ENCODE measurements at places on chromosomes 16 and 17.

DNA sequence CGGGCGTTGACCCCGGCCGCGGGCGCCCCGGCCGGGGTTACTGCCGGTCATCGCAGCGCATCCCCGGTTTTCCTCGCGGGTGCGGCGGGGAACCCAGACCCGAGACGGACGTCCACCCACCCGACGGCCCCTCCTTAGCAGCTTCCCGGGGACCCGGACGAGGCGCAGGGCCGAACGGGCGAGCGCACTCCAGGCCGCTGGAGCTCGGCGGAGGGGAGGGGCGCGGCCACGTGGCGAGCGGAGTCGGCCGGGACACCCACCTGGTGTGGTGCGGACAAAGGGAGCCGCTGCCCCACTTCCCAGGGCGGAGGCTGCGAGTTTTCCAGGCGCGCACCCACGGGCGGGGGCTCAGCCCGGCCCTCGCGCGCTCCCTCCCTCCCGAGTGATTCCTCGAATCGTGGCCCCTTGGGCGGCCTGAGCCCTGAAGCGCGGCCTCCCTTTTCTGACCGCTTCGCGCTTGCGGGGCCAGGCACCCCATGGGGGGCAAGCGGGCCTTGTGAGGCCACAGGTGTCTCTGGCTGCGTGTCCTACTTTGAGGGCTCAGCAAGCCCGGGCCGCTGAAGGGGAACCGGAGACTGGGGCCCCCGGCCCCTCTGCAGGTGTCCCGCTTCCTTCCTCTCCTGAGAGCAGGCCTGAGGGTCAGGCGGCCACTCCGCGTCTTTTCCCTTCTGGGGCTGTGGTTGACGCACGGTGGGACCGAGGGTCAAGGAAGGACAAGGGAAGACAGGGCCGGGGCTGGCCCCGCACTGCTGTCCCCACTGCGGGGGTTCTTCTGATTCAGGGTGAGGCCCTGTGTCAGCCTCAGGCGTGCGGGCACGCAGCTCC is 1.1 kb upstream of the FASN start:
- DNase-seq = peak; percentile 1

- DNase-seq = peak; percentile 1
These were observed 23.0 kb downstream of the IL21R start for GRCh38 chr16:27424772-27425498.

DNA sequence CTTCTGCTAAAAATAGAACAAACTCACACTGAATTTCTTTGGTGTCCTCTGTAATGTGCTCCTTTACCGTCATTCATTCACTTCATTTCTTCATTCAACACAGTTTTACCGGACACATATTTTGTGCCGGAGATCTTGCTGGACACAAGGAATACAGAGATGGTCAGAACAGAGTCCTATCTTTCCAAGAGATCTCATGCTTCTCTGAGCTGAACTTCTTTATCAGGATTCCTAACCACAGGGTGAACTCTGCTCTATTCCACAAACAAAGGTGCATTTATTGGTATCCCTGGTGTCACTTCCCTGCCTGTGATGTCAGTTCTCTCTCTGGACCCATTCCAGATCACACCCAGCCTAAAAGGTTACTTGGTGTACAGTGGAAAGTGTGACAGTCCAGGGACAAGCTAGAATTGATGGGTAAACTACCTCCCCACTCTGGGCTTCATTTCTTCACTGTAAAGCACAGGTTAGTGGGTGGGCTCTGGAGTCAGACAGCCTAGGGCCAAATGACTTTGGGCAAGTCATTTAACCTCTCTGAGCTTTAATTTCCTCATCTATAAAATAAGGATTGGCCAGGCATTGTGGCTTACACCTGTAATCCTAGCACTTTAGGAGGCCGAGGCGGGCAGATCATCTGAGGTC is 4.2 kb downstream of the IFI35 start:
- no peak for DNase-seq

GRCh38 chr16:49969091-49970030 is 55.7 kb upstream of the CNEP1R1 start:
- no peak for DNase-seq

GRCh38 chr17:68981288-68981687 is 26.1 kb upstream of the ABCA8 start:
- DNase-seq = no peak

GRCh38 chr17:39634384-39634871 is 2.5 kb upstream of the STARD3 start:
- DNase-seq = no peak

- DNase-seq = no peak
These were observed 38.0 kb upstream of the NOL11 start for GRCh38 chr17:67679721-67680120.

DNA sequence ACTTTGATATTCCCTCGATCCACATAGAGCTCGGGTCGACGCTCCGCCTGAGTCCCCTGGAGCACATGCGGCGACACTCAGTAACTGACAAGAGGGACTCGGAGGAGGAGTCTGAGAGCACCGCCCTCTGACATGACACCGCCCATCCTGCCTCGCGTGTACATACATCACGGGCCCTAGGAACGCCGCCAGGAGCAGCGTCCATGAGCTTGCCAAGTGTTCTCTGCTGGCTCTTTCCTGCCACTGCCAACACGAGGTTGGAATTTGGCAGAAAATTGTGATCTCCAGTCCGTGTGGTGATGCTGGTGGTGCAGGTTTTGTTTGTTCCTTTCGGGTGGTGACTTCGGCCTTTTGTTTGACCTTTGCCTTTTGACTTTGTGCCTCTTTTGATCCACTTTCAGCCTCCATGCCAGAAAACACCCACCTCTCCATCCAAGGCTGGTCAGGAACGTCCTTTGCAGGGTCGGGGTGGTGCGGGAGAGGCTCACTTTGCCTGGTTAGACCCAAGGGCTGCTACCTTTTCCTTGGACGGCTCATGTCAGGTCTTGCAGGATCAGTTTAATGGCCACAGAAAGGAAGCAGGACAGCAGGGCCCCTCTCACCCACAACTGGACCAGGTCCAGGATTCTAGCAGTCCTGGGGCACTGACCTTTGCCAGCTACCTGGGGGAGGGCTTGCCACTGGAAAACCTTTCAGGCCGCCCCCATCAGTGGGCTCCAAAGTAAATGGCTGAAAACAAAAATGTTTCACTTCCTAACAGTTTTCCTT is 27.6 kb downstream of the ELAC2 start:
- DNase-seq = no peak

- no peak for DNase-seq
These were observed 712.8 kb downstream of the CDH8 start for GRCh38 chr16:61323456-61323855.

- no peak for DNase-seq
These were observed 5.9 kb downstream of the ANKFN1 start for GRCh38 chr17:56158915-56159825.

GRCh38 chr17:61466246-61466645 is 14.0 kb downstream of the TBX4 start:
- DNase-seq = no peak

DNA sequence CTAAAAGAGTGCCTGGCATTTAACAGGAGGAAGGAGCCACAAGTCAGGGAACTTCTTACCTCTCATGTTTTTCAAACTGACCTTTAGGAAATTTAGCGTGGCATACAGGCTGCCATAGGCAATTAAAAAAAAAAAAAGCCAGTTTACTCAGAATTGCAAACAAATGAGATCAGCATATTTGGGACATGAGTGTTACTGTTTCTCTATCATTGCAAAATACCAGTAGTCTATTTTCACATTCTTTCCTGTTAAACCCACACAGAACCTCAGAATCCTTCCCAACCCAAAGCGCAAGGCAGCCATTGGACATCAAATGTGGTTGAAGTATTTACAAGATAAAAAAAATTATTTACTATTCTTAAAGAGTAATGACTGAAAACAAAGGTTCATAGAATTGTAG is 366.4 kb upstream of the DYNLRB2 start:
- DNase-seq = no peak

- DNase-seq = no peak
These were observed 161.5 kb downstream of the FTO start for GRCh38 chr16:53865494-53865863.

DNA sequence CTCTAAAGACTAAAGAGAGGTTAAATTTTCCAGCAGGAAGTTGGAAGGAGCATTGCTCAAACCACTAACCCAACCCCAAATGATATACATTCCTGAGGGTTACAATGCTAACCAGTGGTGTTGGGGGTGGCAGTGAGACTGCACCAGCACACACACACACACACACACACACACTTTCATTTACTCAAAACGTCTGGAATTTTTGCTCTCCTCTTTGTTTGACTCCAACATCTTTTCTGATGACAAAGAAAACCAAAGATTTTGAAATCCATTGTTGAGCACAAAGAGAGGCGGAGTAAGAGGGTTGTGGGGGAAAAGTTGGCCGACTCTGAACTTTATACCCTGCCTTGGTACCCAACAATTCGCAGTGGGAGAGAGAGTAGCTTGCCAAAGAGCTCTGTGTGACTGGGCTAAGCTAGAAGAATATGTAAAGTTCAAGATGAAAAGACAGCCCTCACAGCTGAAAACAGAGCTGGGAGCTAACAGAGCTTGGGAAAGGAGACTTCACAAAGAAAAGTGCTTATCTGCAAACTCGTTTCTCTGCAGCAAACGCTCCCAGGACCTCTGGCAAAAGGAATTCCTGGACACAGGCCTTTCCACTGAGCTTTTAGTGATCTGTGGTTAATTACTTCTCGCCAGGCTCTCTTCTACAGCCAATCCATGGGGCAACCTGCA is 426.0 kb upstream of the CDH11 start:
- no peak for DNase-seq

GRCh38 chr17:57947369-57947768 is 7.8 kb downstream of the CUEDC1 start:
- DNase-seq = no peak

DNA sequence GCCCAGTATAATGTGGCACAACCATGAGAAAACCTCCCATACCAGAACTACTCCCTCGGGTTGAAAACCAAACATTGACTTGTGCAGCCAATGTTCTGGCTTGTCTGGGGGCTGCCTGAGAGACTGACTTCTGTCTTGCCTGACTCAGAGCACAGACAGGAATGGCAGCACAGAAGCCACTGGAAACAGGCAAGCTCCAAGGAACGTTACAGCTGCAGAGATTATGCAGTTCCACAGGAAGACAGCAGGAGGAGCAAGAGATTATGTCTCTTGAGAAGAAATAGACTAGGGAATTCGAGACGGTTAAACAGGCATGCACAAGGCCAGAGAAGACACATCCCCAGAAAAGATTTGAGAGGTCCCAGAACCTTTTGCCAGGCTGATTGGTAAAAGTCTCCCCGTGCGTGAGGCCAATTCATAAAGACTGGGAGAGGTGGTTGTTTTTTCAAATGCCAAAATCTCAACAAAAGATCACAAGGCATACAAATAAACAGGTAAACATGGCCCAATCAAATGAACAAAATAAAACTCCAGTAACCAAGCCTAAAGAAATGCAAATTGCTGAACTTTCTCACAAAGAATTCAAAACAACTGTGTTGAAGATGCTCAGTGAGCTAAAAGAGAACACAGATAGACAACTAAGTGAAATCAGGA is 90.6 kb upstream of the CDH5 start:
- no peak for DNase-seq

- DNase-seq = no peak
These were observed 61.6 kb downstream of the RGS9 start for GRCh38 chr17:65198653-65199382.

GRCh38 chr17:49696233-49696761 is 11.5 kb downstream of the SLC35B1 start:
- DNase-seq = peak; percentile 36

DNA sequence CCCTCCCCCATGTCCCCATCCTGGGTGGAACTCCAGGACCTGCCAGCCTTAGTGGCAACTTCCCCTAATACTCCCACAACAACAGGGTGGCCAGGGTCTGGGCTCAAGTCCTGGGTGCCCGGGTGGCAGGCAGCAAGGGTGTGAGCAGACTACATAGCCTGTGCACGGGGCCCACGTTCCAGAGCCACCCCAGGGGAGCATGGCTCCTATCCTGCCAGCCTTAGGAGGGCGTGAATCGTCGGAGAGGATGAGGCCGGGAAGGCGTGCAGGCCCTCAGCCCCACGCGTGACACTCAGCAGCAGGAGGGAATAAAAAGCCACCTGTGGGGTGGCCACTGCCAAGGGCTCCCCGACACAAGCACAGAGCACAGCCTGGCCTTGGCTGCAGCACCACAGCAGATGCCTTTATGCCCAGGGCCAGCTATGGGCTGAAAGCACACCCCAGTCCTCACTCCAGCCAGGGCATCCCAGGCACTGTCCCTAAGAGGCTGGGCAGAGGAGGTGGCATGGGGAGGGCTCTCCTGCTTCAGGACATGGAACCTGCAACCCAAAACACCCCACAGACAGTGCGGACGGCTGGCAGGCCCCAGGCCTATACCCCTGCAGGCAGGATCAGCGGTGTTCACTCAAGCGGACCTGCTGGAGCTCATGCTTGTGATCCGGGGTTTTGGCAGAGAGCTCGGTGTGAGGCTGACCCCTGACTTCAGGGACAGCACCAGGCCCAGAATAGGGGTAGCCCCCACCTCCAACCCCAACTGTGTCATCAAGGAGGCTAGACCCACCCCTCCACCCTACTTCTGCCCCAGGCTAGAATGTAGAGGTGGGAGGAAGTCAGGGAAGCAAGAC is 2.7 kb downstream of the BCAR1 start:
- DNase-seq = no peak

- no peak for DNase-seq
These were observed at the start of gene SULT1A1 for GRCh38 chr16:28609631-28610594. TSS of gene SULT1A1 (minus strand) at chr16:28610044. CDS start at chr16:28608855, 1,189 bp downstream.

GRCh38 chr17:79204261-79204660 is 129.6 kb downstream of the ENGASE start:
- DNase-seq = no peak

GRCh38 chr16:49013727-49014080 is 267.9 kb downstream of the CBLN1 start:
- no peak for DNase-seq

DNA sequence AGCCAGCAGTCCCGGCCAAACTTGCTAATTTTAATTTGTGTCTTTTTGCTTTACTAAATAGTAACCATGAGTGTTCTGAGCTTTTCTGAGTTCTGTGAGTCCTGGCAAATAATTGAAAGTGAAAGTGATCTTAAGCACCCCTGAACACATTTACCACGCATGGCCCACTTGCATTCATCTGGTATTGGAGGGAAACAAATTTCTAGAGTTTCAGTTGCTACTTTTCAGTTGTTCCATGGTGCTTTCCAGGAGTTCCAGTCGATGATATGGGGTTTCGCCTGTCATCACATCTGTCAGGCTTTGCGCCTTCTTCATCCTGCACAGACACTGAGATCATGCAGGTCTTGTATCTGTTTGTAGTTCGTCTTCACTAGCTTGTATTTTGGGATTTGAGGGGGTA is 44.1 kb downstream of the CRLF3 start:
- DNase-seq = peak; percentile 13

DNA sequence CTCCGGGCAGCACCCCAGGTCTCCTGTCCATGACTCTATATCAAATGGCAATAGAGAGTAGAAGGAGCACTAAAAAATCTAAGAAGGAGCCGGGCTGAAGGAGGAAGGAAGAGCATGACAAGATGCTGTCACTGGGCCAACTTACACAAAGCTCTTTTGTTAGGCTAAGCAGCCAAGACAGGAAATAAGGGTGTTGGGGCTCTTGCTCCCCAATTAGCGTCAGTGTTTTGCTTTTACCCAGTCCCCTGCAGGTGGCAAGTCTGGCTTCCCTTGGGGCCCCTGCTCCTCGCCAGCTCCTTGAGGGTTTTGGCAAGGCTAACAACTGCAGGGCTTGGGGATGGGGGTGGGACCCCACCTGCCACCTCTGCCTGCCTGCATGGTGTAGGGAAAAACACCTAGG is 120.5 kb downstream of the CCT6B start:
- DNase-seq = no peak

Data from stimulated activated CD4-positive, alpha-beta T cell treated with anti-CD3 and anti-CD28 coated beads, Interleukin-4, amount 100 ng/mL, for 4 hours (primary cell).